ENCODE measurements at places on chromosomes 5 and 9.

- peak; percentile 77 for DNase-seq
These were observed 20.5 kb upstream of the GLRX start for GRCh38 chr5:95842854-95843544.

- peak; percentile 85 for DNase-seq
These were observed 17.9 kb upstream of the EGFL7 start for GRCh38 chr9:136644593-136645351.

DNA sequence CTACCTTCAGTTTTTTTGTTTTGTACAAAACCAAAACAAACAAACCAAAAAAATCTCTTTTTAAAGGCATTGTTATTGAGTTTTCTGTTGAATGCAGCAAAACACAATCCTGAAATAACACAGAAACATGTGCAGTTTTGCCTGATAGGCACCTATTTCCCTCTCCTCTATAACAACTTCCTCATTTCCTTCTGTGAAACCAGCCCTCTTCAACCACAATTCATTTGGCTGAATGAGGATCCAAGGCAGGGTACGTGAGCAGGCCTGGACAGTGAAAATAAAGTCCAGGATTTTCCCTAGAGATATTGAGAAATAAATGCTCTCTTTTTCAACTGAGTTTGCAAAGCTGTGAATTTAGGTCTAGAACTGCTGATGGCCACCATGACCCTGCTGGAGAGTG is 134.8 kb upstream of the LARP1 start:
- no peak for DNase-seq

DNA sequence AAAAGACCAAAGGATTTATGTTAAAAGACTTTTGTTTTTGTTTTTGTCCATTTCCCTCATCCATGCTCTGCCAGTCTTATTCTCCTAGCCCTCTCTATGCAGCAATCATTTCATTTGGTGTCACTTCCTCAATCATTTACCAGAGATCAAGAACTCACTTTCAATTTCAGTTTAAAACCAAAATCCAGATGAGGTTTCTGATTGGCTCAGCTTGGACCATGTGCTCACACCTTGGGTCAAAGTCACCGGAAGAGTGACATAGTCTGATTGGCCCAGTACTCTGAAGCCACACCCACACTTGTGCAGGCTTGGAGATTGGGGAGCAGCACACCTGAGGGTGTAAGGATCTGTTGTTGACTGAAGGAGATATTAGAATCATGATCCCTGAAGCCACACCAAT is 79.6 kb downstream of the TLR4 start:
- DNase-seq, result no peak
